ENCODE measurements at places on chromosomes 13 and 19. TPM values are rescaled to one million over a fixed set of nuclear protein-coding genes. Genes with fewer than 3 reads are reported as not detected.

DIRAS1 gene
- total RNA-seq, result 7.2 TPM

ZSCAN1 gene
- not detected for total RNA-seq

KLK14 gene
- total RNA-seq, result not detected

URAD gene
- not detected for total RNA-seq

METTL21C gene
- total RNA-seq, result not detected

HTR2A gene
- total RNA-seq, result 0.17 TPM

C5AR1 gene
- total RNA-seq, result 0.16 TPM

KLK8 gene
- not detected for total RNA-seq

TRPM4 gene
- total RNA-seq, result 17.5 TPM

C19orf44 gene
- total RNA-seq, result 2.0 TPM

LHFPL6 gene
- total RNA-seq, result 34.0 TPM

All from bronchial smooth muscle cell (primary cell).